ENCODE measurements at places on chromosomes 2 and 18.

DNA sequence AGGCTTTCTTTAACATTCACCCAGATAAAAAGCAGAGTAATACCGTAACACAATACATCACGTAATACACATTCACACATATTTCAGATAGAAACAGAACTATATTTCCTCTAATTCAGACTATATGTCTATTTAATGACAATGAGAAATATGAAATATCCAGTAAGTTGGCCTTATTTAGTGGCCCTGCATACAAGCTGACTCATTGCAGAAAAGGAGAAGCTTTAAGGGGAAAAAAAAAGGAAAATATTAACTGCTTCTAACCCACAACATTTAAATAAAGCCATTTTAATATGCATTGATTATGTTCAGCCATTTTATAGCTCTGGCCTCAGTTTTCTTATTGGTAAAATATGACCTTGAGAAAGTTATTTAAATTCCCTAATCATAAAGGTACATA is 94.8 kb downstream of the PPP1R1C start:
- no peak for DNase-seq

- DNase-seq: no peak
Measured at GRCh38 chr2:222960126-222960525, 91.9 kb upstream of the KCNE4 start.

- no peak for DNase-seq
Measured at GRCh38 chr2:79876430-79876829, 363.6 kb downstream of the CTNNA2 start.

- no peak for DNase-seq
Measured at GRCh38 chr2:147630585-147630984, 214.2 kb upstream of the ACVR2A start.

GRCh38 chr2:86371527-86371926 is 34.1 kb upstream of the REEP1 start:
- DNase-seq: no peak

DNA sequence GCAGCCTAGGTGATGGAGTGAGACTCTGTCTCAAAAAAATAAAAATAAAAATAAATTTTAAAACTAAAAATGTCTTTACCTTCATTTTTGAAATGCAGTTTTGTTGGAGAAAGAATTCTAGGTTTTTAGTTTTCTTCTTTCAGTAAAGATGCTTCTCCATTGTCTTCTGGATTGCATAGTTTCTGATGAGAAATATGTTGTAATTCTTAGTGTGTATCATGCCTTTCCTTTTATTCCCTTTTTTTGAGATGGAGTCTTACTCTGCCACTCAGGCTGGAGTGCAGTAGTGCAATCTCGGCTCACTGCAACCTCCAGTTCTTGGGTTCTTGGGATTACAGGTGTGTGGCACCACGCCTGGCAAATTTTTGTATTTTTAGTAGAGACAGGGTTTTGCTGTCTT is 130.0 kb upstream of the FBXO11 start:
- no peak for DNase-seq

DNA sequence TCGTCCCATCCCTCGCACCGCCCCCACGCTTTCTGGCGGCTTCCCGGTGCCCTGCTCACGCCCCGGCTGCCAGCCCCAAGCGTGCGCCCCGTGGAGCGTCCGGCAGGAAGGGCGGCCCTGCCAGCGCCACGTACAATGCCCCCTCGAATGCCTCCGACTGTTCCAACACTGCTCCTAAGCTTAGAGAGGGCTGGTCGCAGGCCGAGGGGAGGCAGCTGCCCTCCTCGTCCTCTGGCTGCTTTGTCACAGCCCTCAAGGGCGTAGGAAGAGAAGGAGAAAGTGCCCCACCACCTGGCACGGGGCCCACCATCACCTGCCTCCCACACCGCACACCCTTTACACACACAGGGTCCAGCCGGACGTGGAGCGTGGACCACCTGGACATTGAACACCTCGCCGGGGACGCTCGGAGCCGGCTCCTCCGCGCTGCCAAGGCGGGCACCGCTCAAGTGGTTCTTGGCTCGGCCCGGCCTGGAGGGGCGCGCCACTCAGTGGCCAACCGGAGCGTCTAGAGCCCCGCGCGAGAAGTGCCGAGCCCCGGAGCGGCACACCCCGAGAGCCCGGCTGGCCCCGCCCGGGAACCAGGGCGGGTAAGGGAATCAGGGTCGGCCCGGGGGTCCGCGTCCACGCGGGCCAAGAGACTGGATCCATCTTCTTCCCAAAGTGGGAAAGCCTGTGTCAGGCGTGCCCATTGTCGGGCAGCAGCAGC is 830 bp downstream of the DNER start:
- DNase-seq: no peak

DNA sequence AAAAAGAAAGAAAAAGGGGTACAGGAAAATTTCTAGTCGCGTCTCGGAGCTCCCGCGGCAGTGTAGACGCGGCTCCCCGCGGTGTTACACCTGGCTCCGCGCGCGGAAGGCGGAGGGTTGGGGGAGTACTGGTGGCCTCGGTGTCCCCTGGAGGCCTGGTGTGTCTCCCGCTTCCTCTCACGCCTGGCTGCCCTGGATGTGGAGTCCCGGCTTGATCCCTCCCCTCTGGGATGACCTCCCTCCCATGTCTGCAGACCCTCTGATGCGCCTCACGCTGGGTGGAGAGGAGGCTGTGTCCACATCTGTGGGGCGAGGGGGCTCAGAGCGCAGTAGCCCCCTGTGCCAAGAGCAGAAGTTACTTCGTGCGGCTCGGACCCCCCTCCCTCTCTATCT is 1.2 kb downstream of the KIF5C start:
- no peak for DNase-seq

DNA sequence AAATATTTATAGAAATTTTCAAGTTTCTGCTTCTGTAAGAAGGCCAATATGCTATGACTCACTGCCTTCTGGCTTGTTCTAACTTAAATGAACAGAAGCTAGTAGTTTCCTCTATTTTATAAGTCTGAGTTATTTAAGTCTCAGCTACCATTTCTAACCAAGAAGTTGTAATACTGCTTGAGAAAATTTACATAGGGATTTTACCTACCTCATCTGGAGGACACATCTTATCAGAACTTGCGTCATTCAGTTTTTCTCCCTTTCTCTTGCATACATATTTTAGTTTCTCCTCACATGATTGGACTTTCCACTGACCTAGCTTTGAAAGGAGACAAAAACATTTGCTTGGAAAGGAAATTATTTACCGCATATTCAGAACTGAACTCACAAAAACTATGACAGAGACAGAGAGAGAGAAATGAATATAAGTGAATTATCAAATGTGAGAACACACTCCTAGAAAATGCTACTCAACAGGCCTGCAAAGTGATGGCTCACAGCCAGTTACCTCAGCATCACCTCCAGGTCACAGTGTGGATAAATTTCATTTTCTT is 81.1 kb upstream of the CD302 start:
- no peak for DNase-seq

DNA sequence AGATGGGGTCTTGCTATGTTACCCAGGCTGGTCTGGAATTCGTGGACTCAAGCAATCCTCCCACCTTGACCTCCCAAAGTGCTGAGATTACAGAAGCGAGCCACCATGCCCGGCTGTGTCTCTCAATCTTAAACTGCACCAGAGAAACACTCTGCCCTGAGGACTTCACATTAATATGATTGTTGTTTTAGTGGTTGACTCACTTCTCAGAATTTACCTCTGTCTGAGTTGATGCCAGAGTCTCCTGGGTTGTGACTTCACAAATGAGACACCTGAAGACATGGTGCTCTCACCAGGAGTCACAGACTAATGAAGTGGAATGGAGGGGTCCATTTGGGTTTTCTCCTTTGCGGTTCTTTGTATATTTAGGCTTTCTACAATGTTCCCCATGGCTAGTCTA is 61.0 kb upstream of the TGIF1 start:
- DNase-seq: no peak

- DNase-seq: no peak
Measured at GRCh38 chr2:140986456-140986855, 1144.4 kb downstream of the LRP1B start.

DNA sequence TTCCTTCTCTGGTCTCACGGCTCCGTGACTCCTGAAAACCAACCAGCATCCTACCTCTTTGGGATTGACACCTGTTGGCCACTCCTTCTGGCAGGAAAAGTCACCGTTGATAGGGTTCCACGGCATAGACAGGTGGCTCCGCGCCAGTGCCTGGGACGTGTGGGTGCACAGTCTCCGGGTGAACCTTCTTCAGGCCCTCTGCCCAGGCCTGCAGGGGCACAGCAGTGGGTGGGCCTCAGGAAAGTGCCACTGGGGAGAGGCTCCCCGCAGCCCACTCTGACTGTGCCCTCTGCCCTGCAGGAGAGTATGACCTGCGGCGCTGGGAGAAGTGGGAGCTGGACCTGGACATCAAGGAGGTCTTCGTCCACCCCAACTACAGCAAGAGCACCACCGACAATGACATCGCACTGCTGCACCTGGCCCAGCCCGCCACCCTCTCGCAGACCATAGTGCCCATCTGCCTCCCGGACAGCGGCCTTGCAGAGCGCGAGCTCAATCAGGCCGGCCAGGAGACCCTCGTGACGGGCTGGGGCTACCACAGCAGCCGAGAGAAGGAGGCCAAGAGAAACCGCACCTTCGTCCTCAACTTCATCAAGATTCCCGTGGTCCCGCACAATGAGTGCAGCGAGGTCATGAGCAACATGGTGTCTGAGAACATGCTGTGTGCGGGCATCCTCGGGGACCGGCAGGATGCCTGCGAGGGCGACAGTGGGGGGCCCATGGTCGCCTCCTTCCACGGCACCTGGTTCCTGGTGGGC is 10.0 kb downstream of the PROC start:
- no peak for DNase-seq

DNA sequence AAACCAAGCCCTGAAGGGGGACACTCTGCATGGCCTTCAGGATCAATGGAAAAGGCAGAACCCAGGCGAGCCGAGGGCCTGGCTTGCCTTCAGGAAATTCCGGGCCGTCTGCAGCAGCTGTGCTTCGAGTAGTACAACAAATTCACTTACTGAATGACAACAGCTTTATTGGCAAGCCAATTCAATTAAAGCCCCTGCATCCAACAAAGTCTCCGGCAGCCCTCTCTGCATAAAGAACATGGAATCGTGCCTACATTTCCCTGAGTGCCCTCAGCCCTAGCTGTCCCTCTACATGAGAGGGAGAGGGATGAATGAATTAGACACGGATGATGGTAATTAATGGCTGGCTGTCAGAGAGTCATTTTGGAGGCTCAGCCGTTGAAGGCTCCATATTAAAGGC is 189.0 kb downstream of the BCL11A start:
- no peak for DNase-seq

DNA sequence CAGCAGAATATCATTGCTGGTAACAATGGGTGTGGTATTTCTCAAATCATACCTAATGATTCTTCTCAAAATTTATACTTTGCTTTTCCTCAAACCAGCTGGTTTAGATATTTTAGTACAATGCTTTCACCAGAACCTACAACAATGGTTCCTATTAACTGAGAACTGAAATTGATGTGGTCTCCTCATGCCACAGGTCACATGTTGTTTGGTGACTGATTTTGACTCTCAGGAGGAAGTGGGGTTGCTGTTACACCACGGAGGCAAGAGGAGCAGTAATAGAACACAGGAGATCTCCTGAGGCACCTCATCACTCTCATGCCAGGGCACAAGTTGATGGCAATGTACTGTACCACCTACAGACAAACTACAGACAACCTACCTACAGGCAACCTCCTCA is 3.0 kb upstream of the CEP68 start:
- DNase-seq: no peak

- no peak for DNase-seq
Measured at GRCh38 chr2:120740375-120740764, 4.7 kb downstream of the GLI2 start.

- DNase-seq: no peak
Measured at GRCh38 chr18:29556070-29556469, 1379.1 kb upstream of the CDH2 start.

- DNase-seq: no peak
Measured at GRCh38 chr2:128775217-128775913, 456.7 kb upstream of the HS6ST1 start.

DNA sequence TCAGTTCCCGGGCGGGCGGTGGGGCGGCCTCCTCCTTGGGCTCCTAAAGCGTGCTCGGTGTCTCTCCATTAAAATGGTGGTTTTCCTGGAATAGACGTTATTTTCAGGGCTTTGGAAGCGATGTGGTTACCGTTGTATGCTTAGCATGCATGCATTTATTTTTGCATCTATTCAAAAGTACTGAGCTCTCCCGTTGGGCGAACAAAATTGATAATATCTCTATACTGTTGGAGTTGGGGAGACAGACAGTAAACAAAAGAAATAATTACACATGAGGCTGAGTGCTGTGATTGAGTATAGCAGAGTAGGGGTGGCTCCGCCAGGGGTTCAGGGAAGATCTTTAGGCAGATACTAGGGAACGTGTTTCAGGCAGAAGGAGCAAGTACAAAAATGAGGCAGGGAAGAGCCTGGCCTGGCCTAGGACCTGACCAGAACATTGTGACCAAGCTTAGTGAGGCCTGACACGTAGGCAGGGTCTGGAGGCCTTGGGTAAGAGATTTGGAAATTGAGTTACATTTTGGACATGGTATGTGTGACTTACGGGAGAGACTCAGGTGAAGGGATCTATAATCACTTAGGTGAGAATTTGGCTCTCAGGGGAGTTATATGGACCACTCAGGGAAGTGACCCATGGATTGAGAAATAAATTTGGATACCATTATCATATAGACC is 674 bp downstream of the NCAPH start:
- DNase-seq: no peak

- DNase-seq: no peak
Measured at GRCh38 chr18:9354256-9354655, 19.7 kb downstream of the TWSG1 start.

GRCh38 chr2:140639628-140640027 is 1491.2 kb downstream of the LRP1B start:
- DNase-seq: no peak

DNA sequence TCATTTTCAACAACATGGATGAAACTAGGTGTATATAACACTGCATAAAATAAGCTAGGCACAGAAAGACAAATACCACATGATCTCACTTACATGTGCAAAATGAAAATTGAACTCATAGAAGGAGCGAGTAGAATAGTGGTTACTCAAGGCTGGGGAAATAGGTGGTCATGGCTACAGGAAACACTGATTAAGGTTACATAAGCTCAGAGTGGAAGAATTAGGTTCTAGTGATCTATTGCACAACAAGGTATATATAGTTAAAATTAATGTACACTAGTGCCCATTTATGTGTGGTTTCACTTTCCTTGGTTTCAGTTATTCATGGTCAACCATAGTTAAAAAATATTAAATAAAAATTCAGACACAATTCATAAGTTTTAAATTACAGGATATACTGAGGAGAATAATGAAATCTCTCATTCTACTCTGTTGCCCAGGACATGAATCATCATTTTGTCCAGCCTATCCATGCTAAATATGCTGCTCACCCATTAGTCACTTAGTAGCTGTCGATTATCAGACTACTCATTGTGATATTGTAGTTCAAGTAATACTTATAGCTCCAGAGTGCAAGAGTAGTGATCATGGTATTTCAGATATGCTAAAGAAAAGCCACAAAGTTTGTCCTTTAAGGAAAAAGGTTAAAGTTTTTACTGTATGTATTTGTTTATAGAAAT is 1530.9 kb upstream of the LRRTM1 start:
- DNase-seq: no peak

DNA sequence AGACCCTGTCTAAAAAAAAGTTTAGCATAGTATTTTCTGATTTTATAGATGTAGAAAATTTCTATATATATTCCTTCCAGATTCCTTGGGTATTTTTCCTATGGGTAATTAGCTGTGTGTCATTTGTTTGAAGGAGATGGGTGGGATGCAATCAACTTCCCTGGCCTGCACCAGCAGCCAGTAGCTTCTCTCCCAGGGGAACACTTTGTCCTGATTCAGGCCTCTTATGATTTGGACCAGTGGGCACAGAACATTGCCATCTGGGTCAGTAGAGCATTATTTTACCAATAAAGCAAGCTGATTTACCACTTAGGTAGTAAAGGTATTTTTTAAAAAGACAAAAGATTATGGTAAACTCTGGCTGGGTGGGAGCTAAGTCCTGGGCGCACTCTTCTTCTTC is 26.9 kb downstream of the UBE2F start:
- no peak for DNase-seq
